ENCODE measurements at places on chromosomes 2 and 18.

- DNase-seq: peak; percentile 25
Measured at GRCh38 chr2:207558079-207558491, 28.3 kb downstream of the CREB1 start.

GRCh38 chr2:197011801-197012641 is 85.5 kb upstream of the PGAP1 start:
- DNase-seq: no peak

DNA sequence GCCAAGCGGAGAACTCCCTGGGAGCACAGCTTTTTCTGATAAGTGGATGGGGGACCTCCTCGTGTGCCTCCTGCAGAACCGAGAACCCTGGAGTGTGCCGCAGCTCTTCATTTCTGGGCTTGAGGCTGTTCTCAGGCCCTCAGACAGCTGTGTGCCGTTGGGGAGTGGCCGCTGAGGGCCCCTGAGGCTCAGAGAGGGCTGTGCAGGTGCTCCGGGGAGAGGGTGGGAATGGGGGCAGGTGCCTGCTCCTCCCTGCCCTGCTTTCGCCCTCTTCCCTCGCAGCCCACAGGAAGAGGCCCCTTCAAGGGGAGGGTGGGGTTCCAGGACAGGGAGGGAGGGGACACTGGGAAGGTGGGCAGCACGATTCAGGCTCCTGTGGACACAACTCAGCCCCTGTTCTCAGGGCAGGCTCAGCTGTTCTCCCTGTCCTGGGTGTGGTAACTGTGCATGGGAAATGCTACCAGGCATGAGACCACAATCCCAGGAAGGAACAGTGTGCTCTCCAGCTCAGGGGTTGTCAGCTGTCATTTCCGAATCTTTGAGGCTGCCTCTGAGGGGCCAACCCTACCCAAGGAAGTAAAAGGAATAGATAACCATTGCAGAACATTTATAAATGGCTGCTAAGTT is 11.3 kb downstream of the LCT start:
- DNase-seq: no peak

DNA sequence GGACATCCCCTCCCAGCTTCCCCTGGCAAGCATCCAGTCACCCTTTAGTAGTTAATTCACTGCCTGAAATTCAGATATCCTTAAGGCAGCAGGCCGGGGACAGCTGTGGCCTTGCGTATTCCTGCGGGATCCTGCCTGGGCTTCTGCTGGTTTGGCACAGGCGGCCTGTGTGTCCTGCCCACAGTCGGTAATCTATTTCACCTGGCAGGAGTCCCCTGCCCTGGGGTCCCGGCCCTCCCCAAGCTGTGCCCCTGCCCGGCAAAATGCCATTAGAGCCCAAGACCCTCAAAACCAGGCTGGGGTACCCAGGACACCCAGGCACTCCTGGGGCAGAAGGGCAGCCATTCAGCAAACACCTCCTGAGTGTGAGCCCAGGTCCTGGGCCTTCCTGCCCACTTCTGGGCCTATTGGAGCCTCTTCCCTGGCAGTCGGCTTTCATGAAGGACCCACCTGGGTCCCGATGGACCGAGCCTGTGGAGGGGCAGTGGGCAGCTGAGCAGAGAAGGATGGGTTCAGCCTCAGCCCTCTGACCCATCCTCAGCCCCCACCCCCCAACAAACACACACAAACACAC is 11.6 kb downstream of the CROCC2 start:
- DNase-seq: no peak

DNA sequence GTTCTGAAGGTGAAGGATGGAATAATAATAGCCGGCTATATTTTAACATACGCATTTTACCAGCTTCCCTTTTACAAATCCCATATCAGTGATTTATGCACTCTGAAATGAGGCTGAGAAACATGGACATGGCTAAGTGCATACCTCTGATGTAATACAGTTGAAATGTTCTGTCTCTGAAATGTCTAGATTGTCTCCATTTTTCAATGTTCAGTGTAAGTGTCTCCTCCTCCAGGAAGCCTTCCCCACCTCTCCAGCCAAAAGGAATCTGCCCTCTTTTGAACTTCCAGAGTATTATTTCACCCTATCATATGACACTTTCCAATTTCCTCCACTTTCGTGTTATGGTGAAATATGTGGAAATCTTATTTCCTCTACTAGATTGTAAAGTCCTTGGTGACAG is 29.5 kb upstream of the ME2 start:
- no peak for DNase-seq

DNA sequence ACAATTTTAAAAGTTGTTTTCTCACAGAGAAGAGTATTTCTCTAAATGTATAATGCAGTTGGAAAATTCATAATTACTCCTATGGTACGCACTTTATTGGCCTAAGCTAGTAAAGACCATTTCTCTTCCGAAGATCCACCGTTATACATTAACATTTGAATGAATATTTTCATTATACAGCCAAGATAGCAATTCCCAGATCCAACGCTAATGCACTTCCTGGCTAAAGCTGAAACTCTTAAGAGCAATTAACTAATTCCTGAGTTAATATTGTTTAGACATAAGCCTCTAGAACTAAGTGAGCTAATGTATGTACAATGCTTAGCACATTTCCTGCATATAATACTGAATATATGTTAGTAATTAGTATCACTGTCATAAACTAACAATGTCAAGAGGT is 56.2 kb downstream of the PDK1 start:
- no peak for DNase-seq

DNA sequence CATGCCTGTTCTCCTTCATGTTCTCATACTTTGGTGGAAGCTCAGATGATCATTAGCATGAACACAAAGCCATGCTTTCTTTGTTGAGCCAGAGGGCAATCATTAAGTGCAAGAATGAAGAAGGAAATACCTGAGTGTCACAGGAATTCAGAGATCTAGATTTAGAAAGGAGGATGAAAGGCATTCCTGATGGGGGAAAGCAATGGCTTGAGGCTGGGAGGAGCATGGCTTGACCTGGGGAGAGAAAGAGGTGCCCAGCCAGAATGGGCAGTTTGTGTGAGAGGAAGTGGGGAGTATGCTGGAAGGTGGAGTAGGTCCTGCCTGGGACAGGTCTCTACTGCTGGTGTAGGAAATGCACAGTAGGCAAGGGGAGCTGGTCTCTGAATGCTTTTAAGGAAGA is 35.1 kb downstream of the SLC4A3 start:
- no peak for DNase-seq

DNA sequence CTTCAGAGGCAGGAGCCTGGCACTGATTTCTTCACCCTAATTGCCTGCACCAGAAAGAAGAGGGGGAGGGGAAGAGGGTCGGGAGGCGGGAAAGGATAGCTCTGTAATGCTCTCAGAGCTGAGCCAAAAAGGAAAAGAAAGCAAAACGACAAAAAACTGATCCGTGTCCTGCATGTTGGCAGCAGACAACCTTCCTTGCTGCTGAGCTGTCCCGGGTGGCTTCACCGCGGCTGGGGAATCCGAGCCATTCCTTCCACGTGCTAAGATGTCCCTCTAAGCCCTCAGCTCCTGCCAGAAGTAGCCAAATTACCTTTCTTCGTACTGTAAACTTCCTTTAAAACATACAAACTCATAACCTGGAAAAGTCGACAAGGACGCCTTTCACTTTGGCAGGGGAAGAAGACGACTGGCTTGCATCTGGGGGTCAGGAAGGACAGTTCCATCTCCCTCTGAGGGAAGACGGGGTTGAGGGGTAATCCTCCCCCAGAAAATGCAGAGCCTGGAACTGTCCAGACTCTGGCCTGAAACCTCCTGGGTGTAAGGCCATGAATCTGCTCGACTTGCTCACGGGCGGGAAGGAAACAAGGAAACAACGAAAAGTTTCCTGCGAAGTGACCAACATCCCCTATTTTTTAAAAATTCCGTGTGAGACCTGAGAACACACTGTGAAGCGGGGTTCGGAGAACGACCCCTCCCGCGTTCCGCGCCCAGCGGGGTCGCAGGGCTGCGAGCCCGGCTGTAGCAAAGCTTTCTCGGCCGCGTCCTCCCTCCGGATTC is 7.7 kb downstream of the OTX1 start:
- DNase-seq: no peak

GRCh38 chr2:121018136-121019061 is 266.6 kb downstream of the TFCP2L1 start:
- no peak for DNase-seq

GRCh38 chr2:197908156-197908555 is 103.8 kb downstream of the PLCL1 start:
- no peak for DNase-seq

GRCh38 chr2:190052307-190052706 is 10.2 kb downstream of the MSTN start:
- no peak for DNase-seq

GRCh38 chr2:156590085-156590739 is 154.0 kb downstream of the GPD2 start:
- no peak for DNase-seq

GRCh38 chr2:55718165-55719008 is 24.7 kb upstream of the PNPT1 start:
- DNase-seq: peak; percentile 54

- DNase-seq: no peak
Measured at GRCh38 chr2:106948540-106948939, 62.6 kb upstream of the ST6GAL2 start.

DNA sequence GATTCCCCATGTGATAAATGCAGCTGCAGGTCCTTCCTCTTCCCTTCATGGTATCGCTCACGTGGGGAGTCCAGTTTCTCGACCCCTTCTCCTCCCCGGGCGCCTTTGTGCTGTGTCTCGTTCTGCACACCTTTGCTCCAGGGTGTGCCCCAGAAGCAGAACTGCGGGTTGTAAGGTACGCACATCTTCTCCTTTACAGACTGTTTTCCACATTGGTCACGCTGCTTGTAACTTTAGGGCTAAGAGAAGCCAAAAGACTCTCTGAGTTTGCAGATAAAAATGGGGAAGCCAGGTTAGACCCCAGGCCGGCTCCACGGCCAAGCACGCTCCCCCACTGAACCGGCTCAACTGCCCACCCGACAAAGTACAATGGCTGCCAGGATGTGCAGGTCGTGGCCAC is 45.9 kb upstream of the TFCP2L1 start:
- no peak for DNase-seq

DNA sequence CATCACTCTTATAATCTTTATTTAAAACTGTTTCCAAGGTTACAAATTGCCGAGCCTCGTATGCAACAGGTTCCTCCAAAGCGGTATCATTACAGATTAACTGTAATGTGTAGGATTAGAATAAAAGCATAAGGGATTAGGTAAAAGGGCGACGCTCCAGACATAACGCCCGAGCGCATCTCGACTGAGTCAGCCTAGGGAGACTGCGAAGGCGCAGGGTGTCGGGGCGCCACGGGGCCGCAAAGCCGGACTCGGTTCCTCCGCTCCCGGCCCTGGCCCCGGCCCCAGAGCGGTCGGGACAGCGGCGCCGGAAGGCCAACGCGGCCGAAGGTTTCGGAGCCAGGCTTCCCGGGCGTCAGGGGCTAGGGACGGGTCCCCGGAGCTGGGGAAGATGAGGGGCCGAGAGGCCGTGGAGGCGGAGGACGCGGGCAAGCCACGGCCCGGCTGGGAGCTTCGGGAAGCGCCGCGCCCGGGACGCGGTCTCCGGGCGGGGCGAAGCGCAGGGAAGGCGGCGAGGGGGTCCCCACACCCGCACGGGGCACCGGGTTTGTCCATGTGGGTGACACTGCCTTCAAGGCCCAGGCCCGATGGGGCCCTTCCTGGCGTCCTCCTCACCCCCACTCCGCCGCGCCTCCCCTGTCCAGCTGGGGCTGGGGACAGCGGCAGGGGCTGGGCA is 12.9 kb upstream of the SIX3 start:
- no peak for DNase-seq

DNA sequence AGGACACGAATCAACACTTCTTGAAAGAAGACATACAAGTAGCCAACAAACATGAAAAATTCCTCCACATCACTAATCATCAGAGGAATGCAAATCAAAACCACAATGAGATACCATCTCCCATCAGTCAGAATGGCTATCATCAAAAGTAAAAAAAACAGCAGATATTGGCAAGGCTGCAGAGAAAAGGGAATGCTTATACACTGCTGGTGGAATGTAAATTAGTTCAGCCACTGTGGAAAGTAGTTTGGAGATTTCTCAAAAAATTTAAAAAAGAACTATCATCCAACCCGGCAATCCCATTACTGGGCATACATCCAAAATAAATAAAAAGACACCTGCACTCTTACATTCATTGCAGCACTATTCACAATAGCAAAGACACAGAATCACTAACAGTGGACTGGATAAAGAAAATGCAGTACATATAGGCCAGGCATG is 78.7 kb downstream of the GRB14 start:
- DNase-seq: no peak

GRCh38 chr2:240628507-240628807 is 3.2 kb downstream of the GPR35 start:
- DNase-seq: no peak

GRCh38 chr2:230891509-230891908 is 26.8 kb downstream of the ITM2C start:
- no peak for DNase-seq
